Aorta (tissue), 5 donors: ENCODE measurements at places on chromosomes 7 and 10. TPM values are rescaled to one million over a fixed set of nuclear protein-coding genes. Genes with fewer than 3 reads are reported as not detected.

Gene CCDC172
- total RNA-seq = not detected

Gene TMEM184A
- total RNA-seq = 0.06 TPM

Gene SLC26A4
- 3.5 TPM for total RNA-seq

Gene PNLIPRP1
- total RNA-seq = 1.4 TPM

Gene DEPP1
- 254 TPM for total RNA-seq

Gene KCNMA1
- total RNA-seq = 144 TPM
